Osteocyte (in vitro differentiated cells): ENCODE measurements at places on chromosomes 7 and 10. TPM values are rescaled to one million over a fixed set of nuclear protein-coding genes. Genes with fewer than 3 reads are reported as not detected.
A peak's percentile ranks its signal among the peaks of the same experiment; 100 is the strongest.

DNA sequence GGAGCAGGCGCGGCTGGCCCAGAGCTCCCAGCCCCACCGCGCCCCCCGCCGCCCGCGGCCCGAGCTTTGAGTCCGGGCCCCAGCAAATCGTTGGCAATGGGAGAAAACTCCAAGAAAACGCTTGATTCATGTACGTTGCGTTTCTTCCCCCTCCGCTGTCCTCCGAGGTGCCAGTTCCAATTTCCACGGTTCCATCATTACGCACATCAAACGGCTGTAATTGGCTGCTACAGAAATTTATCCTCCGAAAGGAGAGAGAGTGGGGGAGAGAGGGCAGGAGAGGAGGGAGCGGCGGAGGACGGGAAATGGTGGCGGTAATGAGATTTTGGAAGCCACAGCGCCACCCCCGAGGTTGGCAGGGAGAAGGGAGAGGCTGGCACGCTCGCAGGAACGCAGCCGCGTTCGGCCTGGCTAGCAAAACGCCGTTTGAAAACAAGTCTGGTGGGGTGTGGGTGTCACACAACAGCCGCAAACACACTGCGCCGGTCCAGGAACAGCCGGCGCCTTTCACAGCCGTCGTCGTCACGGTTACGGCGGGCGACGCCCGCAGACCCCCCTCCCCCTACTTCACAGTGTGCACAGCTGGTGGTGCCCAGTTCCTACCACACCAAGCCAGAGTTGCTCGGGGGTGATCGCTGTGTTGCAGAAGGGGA is 57.5 kb downstream of the UNCX start:
- DNase-seq: no peak

DNA sequence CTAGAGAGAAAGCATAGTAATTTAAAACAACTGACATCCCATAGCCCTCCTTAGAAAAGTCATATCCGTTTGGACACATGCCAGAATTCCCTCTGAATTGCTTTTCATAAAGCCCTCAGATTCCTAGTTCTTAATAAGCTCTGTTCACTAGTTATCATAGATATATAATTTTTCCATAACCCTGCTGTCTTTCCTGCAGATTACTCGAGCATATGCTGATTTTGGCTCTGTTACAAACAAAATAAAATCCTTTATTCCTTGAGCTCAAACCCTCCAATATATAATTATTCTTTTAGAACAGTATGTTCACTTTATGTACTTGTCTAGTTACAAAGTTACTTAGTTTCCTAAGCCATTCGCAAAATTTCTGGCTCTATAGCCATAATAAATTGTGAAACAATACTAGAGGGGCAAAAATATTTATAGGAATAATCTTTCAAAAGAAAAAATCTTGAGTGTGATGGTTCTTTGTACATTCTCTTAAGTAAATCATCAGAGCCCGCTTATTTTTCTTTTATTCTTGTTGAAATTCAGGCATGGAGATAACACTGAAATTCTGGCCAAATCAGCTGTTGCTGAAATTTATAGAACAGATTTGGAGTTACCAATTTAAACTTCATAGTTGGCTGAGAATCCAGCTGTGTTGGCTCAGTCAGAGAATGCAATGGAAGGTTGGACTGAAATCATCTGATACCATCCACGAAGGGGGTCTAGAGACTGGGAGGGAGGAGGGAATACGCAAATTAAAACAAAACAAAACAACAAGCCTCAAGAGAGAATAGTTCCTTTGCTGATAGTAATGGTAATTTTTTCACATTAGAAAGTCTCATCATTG is 146.1 kb upstream of the TMEM196 start:
- no peak for DNase-seq

- no peak for DNase-seq
These were observed 82.5 kb upstream of the PITRM1 start for GRCh38 chr10:3255075-3255474.

DNA sequence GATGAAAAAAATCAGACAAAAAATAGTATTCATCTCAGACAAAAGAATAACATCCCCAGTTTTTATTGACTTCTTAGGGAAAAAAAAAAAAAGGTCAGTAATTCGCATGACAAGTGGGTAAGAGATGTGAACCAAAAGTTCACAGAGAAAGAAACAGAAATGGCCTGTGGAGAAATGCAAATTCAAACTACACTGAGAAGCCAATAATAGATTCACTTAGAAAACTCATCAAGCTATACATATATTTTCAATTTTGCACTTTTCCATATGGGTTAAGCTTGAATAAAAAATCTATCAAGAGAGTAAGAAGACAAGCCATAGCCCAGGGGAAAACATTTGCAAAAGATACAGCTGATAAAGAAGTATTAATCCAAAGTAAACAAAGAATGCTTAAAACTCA is 28.0 kb downstream of the HERC4 start:
- no peak for DNase-seq

DNA sequence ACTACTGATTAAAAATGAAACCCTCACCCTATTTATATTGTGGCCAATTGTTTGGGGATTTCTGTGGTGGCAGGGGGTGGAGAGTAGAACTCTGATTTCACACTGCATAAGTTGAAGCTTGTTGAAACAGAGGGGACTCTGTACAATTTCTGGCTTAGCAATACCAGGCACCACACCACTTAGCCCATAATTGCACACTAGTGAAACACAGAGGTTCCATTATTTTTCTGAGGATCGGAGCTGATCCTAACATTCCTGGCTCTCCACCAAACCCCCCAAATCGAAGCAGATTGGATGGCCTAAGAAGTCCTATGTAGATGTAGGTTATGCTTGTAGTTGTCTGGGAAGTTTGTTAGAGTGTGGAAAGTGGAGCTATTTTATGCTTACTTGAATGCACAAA is 47.0 kb downstream of the PTN start:
- DNase-seq: no peak

Gene PAX2
- total RNA-seq: 0.30 and 1.4 TPM in 2 replicates

DNA sequence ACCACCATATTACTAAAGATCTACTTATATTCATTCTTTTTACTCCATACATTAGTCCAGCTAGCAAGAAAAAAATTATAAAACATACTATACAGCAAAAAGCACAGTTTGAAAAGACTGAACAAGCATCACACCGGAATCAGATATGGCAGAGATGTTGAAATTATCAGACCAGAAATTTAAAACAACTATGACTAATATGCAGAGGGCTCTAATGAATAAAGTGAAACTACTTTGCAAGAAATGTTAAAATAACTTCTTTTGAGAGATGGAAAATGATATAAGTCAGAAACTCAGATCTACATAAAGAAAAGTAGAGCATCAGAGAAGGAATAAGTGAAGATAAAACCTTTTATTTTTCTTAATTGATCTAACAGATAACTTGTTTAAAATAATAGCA is 50.9 kb downstream of the SGCE start:
- no peak for DNase-seq

Gene SPDYE2
- total RNA-seq: not detected in 2 replicates

Gene ERCC6
- total RNA-seq: 184 and 187 TPM in 2 replicates

- peak; percentile 63 for DNase-seq
These were observed 13.7 kb downstream of the MAT1A start for GRCh38 chr10:80275756-80276155.

- DNase-seq: peak; percentile 17
These were observed 92.7 kb upstream of the MACROH2A2 start for GRCh38 chr10:69959911-69960310.

Gene IRF5
- 0.24 TPM in 1 of 2 replicates, not detected in the other for total RNA-seq

GRCh38 chr7:105057472-105057871 is 43.5 kb downstream of the KMT2E start:
- no peak for DNase-seq

DNA sequence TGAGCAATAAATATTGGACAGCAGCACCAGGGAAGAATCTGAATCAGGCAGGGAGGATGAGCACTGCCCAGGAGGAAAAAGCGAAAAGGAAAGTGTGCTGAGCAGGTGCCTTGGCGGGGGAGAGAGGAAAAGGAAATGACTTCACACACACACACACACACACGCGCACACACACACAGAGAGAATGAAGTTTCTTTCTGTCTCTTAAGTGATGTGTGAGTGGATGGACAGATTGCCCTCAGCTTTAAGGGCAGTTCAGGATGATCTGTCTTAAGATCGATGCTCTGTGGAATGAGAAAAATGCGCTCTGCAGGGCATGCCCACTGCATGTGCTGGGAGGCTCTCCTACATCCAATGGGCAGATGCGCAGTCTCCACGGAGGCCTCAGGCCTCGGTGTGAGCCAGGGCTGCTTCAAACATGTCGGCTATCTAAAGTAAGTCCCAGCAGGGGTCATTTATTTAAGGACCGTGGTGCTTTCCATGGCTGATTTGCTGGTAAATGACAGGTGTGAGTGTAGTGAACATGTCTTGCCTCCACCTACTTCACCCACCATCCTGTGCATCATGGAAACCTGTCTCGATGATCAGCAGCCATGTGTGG is 2.5 kb upstream of the ACBD5 start:
- no peak for DNase-seq

GRCh38 chr10:11499425-11500071 is 111.9 kb downstream of the USP6NL start:
- no peak for DNase-seq

GRCh38 chr7:50768485-50769474 is 13.9 kb downstream of the GRB10 start:
- DNase-seq: no peak

Gene OPN4
- total RNA-seq: not detected in 2 replicates

- DNase-seq: no peak
These were observed 82.8 kb downstream of the MKI67 start for GRCh38 chr10:128043259-128044045.

Gene MLXIPL
- 0.43 TPM in 1 of 2 replicates, not detected in the other for total RNA-seq

GRCh38 chr10:102869258-102870198 is at the start of gene AS3MT:
Gene AS3MT (plus strand): TSS chr10:102869470. CDS start chr10:102869593, 123 bp downstream.
- DNase-seq: peak; percentile 87

DNA sequence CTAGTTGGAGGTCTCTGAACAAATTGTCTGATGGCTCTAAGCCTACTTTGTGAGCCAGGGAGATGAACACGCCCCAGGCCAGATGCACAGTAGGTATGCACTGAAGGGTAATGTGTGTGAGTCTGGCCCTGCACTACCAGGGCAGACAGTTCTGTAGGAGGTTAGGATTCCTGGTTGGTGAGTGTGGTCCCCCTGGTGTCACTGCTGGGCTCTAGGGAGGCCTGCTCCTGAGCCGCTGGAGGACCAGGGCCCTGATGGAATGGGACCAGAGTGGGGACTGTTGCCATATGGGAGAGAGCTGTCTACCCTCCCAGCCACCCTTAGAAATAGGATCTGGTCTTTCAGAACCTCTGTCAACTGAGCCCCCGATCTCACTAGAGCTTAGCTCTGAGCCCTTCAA is 42.0 kb downstream of the CDH23 start:
- DNase-seq: no peak

- no peak for DNase-seq
These were observed 15.6 kb downstream of the MBL2 start for GRCh38 chr10:52756966-52757365.

GRCh38 chr7:29995652-29996051 is 6.1 kb upstream of the SCRN1 start:
- no peak for DNase-seq

DNA sequence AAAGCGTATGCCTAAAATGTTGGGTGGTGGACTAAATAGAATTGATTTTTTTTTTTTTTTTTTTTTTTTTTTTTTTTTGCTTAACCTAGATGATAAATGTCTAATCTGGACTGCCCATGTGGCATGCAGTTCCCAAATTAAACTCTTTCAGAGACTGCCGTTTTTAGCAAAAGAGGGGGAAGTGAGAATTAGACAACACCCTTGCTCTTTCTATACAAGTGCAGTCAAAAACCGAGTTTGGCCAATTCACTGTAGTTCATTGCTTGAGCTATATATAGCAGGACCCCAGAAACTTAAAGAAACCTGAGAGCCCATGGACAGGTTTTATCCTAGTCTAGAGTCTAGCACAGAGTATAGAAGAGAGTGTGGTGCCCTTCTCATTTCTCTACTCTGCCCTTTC is 141.9 kb downstream of the GRM3 start:
- DNase-seq: no peak

Gene ASL
- total RNA-seq: 23.3 and 23.5 TPM in 2 replicates

DNA sequence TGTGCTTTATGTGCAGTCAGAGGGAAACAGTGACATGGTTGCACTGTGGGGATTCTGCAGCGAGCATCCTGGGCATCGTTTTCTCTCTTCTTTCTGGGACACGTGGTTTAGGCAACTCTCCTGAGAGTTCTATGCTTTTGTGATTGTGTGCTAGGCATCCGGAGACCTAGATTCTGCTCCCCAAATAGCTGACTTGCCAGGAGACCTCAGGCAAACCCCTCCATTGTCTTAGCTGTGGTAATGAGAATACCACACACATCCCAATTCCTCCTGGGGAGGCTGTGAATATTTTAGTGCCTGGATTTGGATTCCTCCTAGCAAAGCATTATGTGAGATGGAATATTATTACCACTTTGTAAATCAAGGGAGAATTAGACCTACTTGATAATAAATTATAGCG is 611.9 kb upstream of the C7orf33 start:
- DNase-seq: no peak

- DNase-seq: no peak
These were observed 151.8 kb downstream of the KCNMA1 start for GRCh38 chr10:77485847-77486246.

Gene OR6V1
- not detected in 2 replicates for total RNA-seq

Gene KIAA1549
- total RNA-seq: 12.2 and 12.8 TPM in 2 replicates

- no peak for DNase-seq
These were observed 51.1 kb upstream of the LYZL1 start for GRCh38 chr10:29237786-29238185.

Gene ERVW-1
- total RNA-seq: not detected in 2 replicates

- no peak for DNase-seq
These were observed 1.4 kb downstream of the PTF1A start for GRCh38 chr10:23193435-23194074.

Gene GJC3
- total RNA-seq: not detected in 2 replicates

- DNase-seq: no peak
These were observed 16.7 kb upstream of the C10orf90 start for GRCh38 chr10:126687121-126687606.

DNA sequence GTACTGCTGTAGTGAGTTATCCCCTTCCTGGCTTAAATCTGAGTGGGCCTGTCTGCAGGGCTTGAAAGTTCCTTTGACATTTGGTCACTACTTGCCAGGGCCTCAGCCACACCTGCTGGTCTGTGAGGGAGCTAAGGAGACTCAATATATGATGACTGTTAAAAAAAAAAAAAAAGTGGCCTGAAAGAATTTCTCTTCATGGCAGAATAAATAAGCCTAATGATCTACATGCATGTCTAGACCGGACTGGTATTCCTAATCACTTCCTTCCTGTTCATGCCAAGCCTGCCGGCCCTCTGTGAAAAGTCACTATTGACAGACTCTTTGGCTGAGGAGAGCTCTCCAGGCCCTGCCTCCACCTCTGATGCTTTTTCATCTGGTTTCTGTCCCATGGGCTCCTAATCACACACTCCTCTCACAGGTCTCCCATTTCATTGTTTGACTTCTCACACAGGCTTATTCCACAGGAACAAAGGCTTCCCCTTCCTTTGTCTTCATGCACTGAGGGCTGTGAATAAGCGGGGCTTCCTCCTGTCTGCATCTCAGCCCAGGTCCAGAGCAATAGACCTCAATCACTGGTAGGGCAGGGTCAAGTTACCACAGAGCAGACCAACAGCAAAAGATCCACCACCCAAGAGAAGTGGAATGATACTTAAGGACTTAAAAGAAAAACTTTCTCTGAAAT is 99.1 kb upstream of the SEC61G start:
- no peak for DNase-seq

DNA sequence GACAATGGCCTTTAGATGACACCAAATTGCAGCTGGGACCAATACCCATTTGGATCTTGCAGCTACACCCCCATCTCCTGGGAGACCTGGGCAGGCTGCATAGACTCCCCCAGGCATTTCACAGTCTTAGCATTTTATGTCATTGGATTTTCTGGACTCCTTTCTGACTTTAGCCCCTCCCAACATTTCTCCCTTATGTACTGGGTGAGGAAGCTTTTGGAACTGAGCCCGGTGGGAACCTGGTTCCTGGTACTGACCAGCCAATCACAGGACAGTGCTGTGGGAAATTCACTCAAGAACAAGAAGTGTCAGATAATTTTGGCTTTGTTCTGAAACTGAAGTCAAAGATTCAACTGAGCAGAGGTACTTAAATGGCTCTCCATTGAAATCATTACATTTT is 177.7 kb downstream of the ACTR3B start:
- no peak for DNase-seq
